Hepatocyte (in vitro differentiated cells): ENCODE measurements at places on chromosomes 6 and 20.

GRCh38 chr20:60687213-60687612 lies 564.8 kb upstream of the CDH4 start:
- no peak for DNase-seq

DNA sequence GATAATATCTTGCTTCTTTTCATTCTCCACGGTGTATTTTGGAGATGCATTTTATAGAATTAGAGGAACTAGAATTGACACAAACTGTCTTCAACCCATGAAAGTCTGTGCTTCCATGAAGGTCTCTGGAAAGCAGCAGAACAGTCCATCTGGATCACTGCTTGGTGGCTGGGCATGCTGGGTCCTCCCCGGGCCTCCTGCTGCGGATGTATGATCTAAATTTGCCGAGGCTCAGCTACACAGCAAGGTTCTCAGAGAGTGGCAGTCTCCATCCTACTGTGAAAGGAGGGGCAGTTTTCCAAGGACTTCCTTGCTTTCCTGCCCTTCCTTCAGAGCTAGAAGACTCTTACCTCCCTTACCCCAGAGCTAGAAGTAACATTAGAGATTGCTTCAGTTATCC lies 15.1 kb downstream of the PKIG start:
- DNase-seq: no peak

GRCh38 chr6:89356642-89357170 lies 4.2 kb upstream of the UBE2J1 start:
- DNase-seq: no peak

DNA sequence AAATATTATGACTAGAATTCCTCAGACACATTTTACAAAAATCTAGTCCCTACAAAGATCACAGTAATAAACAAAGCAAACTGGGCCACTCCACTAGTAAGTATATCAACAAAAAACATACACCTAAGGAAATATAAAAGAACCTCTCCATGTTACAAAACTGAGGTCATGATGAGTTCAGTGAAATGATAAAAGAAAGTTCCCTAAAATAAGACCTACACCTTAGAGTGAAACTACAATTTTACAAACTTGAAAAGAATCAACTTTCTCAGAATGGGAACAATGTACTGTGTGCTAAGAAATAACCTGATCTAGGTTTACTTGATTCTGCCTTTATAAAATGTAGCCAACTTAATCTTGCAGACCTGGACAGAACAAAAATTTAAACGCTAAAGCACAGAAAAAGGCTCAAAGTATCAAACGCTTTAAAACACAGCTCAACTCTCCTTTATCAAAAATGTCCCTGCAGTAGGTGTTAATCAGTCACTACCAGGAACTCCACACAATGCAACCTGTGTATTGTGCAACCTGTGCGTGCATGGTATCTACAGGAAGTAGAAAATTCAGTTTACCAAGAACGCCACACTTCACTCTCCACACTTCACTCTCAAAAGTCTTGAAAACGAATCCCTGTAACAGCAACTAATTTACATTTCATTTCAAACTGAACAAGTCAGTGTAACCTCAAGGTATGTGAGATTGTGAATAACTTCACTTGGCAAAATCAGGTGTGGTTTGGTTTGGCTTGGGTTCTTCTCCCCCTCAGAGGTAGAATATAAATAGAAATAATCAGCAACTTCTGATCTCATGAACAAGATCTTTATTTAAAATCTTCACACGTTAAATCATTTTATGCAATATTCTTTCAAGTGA lies 1.8 kb downstream of the RALGAPA2 start:
- DNase-seq: peak; percentile 72

DNA sequence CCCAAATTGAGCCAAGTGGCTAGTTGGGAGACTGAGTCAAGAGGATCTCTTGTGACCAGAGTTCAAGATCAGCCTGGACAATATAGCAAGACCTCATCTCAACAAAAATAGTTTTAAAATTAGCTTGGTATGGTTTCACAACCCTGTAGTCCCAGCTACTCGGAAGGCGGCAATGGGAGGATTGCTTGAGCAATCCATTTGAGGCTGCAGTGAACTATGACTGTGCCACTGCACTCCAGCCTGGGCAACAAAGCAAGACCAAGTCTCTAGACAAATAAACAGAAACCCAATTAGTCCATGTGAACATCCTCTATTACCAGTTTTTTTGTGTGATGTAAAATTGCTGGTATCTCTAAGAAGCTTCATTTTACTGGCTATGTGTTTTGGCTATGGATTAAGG lies 106.2 kb downstream of the TULP4 start:
- no peak for DNase-seq

DNA sequence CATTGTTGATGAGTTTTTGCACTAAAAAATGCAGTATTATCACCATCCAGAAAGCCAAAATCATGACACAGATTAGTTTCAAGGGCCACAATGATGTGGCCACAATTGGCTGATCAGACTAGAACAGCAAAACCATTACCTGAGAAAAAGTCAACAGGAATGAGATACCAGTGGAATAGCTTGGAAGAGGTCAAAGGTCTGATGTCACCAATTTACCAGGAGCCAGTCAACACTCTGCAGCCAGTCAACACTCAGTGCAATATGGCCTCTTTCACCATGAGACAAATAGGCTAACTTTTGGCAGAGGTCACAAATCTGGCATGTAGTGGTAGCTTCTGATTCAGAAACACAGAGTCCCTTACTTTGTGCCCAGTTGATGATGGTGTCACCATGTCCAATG lies 7.5 kb upstream of the ASIP start:
- no peak for DNase-seq

DNA sequence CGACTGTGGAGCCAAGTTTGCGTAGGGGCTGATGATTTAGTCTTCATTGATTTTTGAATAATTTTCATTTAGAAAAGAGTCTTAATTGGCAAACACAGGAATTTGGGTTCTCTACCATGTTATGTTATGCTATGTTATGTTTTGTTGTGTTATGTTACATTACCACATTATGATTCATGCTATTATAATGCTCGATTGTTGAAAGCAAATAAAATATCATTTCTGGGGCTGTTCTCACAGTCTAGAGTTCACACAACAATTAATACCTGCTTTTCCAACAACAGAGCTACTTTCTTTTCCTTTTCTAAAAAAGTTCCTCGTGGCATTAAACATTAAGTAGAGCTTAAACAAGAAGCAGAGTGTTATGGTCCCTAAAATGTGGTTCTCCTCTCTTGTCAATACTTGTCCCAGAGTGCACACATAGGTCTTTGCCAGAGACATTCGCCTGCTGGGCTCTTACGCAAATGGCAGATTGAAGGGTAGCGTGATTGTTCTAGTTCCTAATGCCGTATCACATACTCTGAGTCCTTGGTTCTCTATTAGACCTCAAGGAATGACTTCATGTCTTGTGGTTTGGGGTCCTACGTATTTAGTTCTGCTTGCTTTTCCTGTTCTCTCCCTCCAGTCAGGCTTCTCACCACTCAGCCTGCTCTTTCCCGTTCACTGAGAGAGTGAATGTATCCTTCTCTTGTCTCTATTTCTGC lies 370.3 kb downstream of the CD109 start:
- DNase-seq: no peak

GRCh38 chr20:23159947-23160318 lies 73.8 kb upstream of the CD93 start:
- DNase-seq: no peak

- no peak for DNase-seq
These were observed 1.4 kb upstream of the HSPA12B start for GRCh38 chr20:3730803-3731672.

DNA sequence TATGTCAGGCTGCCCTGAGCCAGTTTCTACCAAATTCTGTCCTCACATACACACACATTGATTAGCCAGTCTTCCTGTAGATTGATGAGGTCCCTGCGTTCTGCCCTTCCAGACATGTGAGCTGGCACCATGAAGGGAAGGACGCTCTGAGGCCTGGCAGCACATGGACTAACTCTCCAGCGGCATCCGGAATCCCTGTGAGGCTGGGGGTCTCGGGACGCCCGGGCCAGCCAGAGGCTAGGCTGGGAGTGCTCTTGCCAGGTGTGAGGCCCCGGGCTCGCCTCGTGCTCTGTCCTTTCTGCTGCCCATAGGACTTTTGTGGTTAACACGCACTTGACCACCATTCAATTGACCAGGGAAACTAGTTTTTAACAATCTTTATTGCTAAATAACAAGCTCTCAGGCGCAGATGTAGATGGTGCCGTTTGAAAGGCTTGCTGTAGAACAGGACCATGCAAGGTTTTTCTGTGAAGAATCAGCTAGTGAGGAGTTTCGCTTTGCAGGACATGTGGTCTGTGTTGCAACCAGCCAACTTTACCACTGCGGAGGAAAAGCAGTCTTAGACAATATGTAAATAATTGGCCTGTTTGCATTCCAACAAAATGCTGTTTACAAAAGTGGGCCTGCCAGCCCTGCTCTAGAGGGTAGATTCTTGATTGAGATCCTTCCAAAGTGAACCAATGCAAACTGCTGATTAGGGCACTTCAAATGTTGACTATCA lies 29.3 kb downstream of the FOXF2 start:
- DNase-seq: no peak

DNA sequence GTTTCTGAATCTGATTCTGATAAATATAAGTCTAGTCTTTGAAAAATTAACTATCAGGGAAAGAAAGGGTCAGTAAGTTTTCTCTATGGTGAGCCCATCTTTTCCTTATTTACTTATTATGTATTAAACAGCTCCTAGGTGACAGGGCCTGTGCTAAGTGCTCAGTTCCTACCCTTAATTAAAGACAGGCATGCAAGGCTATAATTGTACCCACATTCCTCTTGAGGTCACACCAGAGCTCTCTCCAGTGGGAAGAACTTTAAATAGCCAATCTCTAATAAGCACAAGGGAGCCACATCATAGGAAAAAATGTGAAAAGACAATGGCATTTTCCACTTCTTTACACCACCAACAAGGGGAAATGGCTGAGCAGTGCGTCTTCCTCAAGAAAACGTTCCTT lies 421.8 kb upstream of the SLC35B3 start:
- no peak for DNase-seq

- no peak for DNase-seq
These were observed 57.5 kb downstream of the CYB5R4 start for GRCh38 chr6:83917001-83917400.

DNA sequence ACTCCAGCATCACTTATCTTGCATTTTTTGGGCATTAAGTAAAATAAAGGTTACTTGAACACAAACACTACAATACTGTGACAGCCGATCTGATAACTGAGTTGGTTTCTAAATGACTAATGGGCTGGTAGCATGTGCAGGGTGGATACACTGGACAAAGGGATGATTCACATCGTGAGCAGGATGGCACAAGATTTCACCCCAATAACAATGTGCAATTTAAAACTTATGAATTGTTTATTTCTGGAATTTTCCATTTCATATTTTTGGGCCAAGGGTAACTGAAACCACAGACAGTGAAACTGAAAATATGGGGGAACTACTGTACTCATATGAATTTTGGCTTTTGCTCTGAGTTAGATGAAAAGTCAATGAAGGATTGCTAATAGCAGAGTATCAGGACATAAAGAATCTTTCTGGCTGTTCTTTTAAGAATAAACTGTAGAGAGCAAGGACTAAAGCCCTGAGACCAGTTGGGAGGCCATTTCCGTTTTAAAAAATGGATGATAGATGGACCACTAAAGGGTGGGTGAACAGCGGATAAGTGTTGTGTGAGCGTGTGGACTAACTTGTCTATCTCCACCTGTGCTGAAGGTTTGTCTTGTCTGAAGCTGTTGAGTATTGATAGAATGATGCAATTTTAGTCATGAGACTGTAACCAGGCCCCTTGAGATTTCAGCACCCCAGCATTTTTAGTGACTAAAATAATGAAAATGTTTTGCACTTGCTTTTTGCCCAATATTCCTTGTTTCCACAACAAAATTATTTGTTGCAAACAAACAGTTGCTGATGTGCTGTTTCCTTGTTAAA lies 8.2 kb downstream of the SPINT3 start:
- DNase-seq: no peak

DNA sequence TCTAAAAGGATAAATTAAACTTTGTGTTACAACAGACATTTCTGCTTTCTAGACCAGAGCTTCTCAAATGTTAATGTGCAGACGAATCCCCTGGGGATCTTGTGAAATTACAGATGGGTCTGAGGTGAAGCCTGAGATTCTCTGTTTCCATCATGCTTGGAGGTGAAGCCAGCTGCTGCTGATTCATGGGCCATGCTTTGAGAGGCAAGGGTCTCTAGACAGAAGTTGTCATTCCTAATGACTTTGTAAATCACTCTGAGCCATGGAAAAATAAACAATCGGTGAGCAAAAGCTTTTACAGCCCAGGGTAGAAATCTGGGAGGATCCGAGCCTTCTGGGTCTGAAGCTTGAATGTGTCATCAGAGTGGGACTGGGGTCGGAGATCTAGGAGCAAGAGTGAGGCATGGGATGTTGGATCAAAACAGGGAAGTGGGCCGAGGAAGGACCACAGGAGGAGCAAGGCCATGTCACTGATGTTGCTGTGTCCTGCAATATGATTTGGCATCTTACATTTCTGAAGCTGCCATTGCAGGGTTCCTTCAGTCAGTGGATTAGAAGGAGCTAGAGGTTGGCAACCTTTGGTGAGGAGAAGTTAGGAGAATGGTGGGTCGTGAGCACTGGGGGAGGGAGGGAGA lies 77.3 kb downstream of the TRMT11 start:
- peak; percentile 51 for DNase-seq

- DNase-seq: peak; percentile 79
These were observed 123.3 kb upstream of the SLC2A12 start for GRCh38 chr6:134175532-134176263.

DNA sequence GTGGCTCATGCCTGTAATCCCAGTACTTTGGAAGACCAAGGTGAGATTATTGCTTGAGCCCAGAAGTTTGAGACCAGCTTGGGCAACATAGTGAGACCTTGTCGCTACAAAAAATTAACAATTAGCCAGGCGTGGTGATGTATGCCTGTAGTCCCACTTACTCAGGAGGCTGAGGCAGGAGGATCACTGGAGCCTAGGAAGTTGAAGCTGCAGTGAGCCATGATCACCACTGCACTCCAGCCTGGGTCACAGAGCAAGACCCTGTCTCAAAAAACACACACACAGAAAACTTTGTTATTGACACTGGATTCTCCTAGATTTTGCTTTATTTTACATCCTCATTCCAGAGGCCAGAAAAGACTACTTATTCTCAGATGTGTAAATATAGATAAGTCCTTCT lies 9.5 kb upstream of the REV3L start:
- no peak for DNase-seq

DNA sequence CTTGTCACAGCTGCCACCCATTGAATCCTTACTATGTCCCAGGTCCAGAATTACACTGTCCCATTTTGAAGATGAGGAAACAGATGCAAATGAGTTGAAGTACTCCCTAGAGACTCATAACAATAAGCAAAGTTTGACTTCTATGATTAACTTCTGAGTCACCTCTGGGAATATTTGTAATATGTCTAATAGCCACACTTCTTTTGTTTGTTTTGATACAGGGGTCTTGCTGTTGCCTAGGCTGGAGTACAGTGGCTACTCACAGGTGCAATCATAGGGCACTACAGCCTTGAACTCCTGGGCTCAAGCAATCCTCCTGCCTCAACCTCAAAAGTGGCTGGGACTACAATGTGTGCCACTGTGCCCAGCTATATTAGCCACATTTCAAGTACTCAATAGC lies 11.4 kb upstream of the SOX12 start:
- no peak for DNase-seq
